ENCODE measurements at places on chromosomes 16 and 17.

DNA sequence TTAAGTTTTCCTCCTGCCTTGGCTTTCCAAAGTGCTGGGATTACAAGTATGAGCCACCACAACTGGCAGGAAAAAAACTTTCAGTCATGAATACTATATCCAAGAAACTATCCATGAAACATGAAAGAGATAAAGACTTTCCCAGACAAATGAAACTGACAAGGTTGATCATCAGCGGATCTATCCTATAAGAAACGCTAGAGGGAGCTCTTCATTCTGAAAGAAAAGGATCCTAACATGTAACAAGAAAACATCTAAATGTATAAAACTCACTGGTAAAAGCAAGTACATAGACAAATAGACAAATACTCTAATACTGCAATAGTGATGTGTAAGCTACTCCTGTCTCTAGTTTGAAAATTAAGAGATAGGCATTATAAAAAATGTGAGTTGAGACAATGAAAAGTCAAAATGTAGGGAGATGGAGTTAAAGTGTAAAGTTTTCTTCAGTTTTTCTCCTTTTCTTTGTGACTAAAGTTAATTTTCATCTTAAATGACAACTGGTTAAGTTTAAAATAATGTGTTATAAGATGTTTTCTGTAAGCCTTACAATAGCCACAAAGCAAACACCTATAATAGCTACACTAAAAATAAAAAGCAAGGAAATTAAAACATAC lies 79.6 kb upstream of the TEKT1 start:
- DNase-seq = peak; percentile 45

DNA sequence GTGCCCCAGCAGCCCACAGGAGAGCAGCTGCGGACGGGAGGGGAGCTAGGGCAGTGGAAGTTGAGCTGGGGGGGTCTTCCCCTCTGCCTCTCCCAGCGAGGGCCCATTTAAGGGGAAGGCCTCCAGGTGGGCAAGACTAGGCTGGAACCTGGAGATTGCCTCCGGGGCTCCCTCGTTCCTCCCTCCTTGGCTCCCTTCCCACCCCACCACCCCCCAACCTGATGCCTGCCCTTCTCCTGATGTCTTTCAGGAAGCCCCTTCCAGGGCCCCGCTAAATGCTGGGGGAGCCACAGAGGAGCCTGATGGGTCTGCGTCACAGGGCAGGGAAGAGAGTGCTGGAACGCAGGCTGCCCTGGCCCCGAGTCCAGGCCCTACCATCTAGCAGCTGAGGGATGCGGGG lies 16.7 kb downstream of the ADGRG1 start:
- no peak for DNase-seq

GRCh38 chr17:78267253-78268073 lies 36.0 kb downstream of the TMEM235 start:
- no peak for DNase-seq

GRCh38 chr16:747978-748746 lies 7.4 kb upstream of the CIAO3 start:
- no peak for DNase-seq

DNA sequence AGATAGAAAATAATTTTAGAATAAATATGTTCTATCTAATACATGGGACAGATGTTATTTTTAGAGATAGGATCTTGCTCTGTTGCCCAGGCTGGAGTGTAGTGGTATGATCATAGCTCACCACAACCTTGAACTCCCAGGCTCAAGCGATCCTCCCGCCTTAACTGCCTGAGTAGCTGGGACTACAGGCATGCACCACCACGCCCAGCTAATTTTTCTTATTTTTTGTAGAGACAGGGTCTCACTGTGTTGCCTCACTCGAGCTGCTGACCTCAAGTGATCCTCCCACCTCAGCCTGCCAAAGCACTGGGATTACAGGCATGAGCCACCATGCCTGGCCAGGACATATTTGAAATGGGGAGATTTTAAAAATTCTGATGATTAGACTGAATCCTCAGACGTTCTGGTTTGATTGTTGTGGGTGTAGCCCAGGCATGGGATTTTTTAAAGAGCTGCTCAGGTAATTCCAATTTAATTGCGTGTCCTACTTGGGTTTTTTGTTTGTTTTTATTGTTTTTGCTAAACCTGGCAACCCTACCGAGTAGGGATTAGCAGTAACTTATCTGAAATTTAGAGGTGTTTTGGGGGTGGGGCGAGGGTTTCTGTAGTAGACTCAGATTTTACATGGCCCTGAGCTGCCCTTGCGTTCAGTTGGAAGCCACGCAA lies 142.9 kb downstream of the RAB11FIP4 start:
- DNase-seq = no peak

GRCh38 chr16:64397042-64397441 lies 724.8 kb downstream of the CDH11 start:
- peak; percentile 78 for DNase-seq

- no peak for DNase-seq
Observed at GRCh38 chr16:78117391-78117790, 17.9 kb downstream of the WWOX start.

DNA sequence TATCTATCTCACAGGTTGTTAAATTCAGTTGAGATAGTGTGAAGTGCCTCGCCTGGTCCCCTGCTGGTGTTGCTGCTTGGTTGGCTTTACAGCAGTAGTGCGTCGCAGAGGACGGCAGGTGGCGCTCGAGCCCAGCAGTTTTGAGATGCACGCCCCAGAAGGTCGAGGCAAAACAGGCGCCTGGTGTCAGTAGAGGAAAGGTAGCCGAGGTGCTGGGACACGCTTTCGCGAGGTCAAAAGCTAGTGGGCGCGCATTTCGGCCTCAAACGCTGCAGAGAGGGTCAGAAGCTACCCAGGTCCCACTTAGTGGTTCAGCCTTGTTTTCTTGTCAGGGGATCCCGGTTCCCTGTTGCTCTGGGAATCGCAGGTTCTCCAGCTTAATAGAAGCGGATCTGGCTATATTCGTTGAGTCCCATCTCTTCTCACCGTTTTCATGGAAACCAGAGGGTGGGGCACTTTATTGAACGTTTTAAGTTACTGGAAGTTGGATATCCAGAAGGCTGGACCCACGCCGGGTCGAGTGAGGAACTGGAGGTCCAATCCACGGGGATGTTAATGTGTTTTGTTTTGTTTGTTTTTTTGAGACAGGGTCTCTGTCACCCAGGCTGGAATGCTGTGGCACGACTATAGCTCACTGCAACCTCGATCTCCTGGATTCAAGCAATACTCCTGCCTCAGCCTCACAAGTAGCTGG lies 10.3 kb upstream of the ZFP90 start:
- peak; percentile 71 for DNase-seq

- no peak for DNase-seq
Observed at GRCh38 chr17:70159980-70160379, 9.4 kb upstream of the KCNJ2 start.

DNA sequence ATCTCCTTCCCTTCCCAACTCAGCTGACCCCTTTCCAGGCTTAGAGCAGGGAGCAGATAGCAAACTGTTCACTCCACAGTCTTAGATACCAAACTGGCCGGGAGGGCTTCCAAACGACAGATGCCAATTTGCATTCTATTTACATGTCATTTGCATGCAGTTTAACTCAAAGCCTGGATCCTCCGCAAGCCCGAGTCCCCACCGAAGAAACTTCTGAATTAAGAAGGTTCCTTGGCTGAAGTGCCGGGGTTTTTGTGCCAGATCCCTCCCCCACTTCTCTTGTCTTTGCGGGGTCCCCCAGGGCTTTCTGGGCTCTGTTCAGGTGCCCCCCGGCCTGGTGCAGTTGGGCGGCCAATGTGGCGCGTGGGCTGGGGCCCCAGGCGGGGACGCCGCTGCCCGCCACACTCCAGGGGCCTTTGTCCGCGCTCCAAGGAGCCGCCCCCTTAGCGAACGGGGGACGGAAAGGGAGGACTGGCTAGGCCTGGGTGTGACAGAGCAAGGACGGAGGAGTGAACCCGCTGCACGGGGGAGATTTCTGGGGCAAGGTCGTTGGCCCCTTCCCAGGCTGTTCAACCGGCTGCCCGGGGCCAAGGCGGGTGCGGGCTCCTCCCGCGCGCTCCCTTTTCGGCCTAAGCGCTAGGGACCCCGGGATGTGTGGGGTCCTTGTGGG lies 1.2 kb downstream of the GPRC5B start:
- DNase-seq = no peak

GRCh38 chr17:13030459-13031300 lies 12.9 kb upstream of the ELAC2 start:
- peak; percentile 62 for DNase-seq

- DNase-seq = no peak
Observed at GRCh38 chr16:54454616-54455015, 168.0 kb upstream of the IRX3 start.

- DNase-seq = no peak
Observed at GRCh38 chr17:80633207-80633606, 88.6 kb downstream of the RPTOR start.

DNA sequence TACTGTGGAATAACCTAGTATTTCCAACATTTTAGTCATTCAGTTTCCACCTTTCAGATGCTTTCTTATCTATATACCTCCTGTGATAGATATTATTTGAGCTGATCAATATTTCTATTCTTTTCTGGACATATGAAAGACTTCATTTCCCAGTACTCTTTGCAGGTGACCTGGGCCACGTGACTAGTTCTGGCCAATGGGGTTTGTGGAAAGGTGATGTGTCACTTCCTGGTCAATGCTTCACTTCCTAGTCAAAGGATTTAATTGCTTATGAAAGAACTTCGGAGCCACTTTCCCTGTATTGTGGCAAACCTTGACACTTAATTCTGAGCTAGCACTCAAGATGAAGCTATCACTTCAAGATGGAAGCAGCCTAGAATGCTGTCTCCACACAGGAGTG lies 248.9 kb upstream of the FOXF1 start:
- DNase-seq = no peak

- no peak for DNase-seq
Observed at GRCh38 chr16:57966204-57966771, 4.6 kb downstream of the CNGB1 start.

DNA sequence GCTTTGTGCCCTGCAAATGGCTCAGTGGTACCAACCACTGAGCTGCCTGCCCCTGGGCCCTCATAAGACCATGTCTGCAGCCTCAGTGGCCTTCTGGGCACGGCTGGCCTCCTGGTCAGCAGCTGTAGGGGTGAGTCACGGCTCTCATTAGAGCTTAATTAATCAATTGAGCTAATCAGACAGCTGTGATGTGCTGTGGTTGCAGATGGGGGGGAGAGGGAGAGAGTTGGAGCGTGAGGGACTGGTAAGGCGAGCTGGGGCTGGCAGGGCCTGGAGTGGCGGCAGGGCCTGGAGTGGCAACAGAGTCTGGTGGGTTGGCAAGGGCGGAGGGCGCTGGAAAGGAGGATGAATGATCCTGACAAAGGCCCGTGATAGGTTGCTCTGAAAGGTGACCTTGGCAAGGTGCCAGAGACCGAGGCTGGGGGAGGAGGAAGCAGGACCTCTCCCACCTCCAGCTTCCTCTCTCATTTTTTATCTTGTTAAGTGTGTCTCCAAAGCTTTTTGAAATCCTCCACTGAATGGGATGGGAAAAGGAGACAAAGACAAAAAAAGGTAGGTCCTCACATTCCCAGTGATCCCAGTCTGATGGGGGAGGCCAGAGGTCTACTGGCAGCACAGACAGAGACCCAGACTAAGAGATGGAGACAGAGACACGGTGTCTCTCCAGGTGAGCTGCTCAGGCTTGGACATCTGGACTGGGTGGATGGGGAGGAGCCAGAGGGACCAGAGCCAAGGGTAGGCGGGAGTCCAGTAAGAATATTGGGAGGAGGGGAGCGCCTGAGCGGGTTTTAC lies 41.6 kb downstream of the DCAKD start:
- DNase-seq = no peak

GRCh38 chr16:69554495-69554894 lies 11.3 kb upstream of the NFAT5 start:
- DNase-seq = no peak
